ENCODE measurements at places on chromosomes 2 and 18.

GRCh38 chr18:62844850-62845643, 129.7 kb downstream of the PHLPP1 start:
- no peak for DNase-seq

DNA sequence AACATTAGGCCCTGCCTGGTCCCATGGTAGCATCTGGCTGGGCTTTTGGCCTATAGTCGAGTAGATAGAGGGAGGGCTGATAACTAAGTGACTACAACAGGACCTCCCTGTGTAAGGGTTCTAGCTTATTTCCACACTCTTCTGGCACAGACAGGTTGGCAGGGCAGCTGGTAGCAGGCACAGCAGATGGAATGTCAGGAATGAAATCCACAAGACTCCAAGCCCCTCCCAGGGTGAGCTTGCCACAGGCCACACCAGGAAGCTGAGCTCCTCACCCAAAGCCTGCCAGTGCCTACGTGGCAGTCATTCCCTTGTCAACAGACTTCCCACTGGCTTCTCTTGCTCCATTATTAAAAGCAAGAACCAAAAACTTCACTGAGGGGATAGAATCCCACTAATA, 20.7 kb upstream of the C1QL2 start:
- DNase-seq: no peak

DNA sequence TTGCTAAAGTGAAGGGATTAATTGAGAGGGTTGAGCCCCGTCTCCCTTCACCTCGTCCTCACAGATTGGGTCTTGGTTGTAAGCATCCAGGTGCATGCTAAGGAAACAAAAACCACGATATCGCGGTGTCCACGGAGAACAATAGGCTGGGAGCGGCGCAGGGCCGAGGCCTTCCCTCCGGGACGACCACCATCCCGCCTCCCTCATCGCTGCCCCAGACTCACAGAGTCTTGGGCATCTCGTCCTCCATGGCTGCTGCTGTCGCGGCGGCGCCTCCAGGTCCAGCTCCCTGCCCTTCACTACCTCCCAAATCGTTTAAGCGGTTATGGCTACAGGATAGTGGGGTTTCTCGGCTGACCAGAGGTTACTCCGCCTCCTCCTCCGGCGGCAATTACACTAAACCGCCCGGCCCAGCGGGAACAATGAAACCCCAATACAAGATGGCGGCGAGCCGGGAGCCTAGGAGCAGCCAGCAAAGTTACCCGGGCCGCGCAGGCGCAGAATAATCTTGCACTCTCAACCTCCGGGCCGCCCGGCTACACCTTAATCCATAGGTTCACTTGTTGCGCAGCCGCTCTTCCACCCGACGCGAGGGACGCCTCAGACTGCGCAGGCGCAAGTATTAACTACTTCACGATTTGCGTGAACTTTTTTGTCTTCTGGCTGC, at the start of gene TIA1:
TIA1 (minus strand) TSS at position 448 of the 667 bp plus-strand sequence; CDS start at position 250, 198 bp downstream.
- peak; percentile 99 for DNase-seq

DNA sequence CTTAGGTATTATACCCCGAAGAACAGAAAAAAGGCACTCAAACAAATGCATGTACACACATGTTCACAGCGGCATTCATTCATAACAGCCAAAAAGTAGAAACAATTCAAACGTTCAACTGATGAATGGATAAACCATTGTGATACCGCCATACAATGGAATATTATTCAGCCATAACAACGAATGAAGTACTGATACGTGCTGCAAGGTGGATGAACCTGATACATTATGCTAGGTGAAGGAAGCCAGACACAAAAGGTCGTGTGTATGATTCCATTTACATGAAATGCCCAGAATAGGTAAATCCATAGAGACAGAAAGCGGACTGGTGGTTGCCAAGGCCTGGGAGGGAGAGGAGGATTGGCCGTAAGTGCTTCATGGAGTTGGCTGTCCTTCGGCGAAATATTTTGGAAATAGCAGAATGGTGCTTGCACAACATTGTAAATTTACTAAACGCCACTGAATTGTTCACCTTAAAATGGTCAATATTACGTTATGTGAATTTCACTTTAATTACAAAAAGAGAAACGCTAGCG, 750 bp upstream of the RMP24 start:
- no peak for DNase-seq

- no peak for DNase-seq
These were observed 64.1 kb upstream of the MEIS1 start for GRCh38 chr2:66370824-66371223.

DNA sequence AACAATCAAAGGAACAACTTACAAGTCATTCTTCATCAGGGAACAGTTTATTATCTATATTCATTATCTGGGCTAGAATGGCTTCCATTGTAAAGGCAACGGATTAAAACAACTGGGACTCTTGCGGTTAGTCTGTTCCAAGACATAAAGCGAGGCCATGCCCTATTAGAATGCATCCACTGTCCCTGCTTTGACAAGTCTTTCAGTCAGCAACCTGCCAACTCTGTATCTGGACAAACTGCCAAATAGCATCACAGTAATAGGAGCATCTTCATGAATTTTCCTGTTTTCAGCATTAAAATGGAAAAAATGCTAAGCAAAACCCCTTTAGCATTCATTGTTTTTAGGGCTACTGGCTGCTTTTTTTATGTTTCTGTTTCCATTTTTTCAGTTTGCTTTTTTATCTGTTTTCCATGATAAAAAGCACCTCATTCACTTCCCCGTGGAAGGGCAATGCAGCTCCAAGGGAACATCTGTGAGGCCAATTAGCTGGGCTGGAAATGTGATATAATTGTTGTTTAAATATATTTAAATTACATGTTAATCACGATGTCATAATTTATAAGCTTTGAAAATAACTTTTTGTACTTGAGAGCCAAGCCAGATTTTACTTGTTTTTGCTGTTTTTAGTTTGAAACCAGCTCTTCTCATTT, 834.3 kb downstream of the CPS1 start:
- no peak for DNase-seq

GRCh38 chr2:99631700-99632099, 141.9 kb upstream of the REV1 start:
- DNase-seq: no peak

DNA sequence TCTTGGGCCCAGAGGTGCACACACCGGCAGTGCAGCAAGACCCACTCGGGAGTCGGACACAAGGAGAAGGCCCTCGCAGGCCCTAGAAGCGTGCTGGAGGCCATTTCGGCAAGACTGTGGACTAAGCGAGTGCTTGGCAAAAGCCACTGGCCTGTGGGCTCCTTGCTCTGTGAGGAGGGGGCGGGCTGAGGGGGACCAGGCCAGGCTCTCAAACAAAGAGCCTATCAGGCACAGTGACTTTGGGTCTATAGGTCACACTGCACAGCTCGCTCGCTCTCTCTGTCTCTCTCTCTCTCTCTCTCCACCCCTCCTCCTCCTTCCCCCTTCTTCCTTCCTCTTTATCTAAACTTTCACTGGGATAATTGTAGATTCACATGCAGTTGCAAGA, 23.6 kb upstream of the ZCCHC2 start:
- DNase-seq: no peak

DNA sequence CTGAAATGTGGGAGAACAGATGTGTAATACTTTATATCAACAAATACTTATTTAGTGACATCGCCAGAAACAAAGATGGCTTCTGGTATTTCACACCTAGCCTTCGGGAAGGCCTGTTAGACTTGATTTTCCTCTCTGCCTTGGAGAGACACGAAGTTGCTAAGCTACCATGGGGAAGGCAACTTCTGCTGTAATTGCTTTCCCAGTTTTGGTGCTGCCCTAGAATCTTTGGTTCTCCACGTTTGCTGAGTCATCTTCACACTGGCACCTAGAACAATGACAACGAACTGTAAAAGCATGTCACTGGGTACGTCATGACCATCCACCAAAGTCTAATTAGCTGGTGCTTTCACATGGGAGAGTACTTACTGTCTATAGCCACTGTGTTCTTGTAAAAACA, 58.7 kb upstream of the ACTR3 start:
- no peak for DNase-seq

- DNase-seq: no peak
These were observed 210.3 kb downstream of the TMX3 start for GRCh38 chr18:68504441-68505177.

- no peak for DNase-seq
These were observed 57.0 kb downstream of the FAM178B start for GRCh38 chr2:96929245-96929925.

GRCh38 chr2:68839260-68839833, 31.9 kb downstream of the BMP10 start:
- DNase-seq: peak; percentile 31

DNA sequence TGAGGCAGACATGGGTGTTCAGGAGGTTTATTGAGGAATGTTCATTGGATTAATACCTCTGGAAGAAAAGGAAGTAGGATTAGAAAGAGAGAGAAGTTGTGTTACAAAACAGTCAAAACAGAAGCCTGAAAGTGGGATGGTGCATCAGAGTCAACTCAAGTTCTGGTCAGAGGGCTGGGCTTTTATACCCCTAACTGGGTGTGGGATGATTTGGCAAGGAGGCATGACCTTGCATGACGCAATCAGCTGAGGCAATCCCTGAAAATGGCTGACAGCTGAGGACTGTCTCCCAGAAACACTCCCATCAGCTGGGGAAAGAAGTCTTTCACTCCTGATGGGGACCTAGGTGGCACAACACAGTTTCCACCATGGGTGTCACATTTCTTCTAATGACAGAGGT, 818.2 kb downstream of the SATB2 start:
- DNase-seq: no peak

DNA sequence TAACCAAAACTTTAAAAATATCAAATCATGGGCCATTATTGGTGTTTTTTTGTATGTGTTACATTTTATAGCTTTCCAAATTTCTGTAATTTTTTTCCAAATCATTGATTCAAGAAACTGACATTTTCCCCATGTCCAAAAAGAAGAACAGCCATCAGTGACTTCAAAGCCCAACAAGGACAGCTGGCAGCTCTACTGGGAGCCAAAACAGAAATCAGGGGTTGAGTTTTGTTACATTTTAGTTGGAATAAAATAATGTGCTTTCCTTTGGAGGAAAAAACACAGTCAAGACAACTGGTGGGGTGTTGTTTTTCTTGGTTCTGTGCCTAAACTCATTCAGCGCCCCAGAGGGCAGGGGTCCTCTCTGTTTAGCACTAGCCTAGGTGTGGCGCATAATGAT, 23.8 kb downstream of the AKAIN1 start:
- no peak for DNase-seq

DNA sequence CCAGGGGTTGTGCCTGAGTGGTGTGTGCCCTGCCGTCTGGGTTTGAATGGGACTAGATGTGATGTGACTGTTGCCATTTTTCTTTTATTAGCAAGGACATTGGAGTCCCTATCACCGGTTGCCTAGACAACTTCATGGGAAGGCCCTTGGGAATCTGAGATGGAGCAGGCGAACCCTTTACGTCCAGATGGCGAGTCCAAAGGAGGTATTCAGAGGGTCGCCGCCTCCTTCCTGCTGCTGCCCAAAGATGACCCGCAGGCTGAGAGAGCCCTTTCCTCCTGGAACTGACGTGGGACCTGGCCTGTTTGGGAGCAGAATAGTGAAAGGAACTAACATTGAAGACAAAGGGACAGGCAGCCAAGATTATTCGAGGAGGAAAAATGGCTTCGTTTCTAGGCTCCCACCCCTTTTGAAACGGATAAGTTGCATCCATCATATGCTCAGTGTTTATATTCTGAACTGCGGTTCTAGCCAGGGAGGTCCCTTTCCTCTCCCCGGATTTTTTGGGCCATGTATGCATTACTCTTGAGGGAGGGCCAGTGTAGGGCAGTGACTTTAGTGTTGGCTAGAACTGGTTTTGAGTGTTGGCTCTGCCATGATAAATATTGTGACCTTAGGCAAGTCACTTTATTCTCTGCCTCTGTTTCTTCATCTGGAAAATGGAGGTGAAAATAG, 673 bp downstream of the CENPO start:
- no peak for DNase-seq

GRCh38 chr2:230778350-230779063, 65.9 kb downstream of the CAB39 start:
- no peak for DNase-seq

DNA sequence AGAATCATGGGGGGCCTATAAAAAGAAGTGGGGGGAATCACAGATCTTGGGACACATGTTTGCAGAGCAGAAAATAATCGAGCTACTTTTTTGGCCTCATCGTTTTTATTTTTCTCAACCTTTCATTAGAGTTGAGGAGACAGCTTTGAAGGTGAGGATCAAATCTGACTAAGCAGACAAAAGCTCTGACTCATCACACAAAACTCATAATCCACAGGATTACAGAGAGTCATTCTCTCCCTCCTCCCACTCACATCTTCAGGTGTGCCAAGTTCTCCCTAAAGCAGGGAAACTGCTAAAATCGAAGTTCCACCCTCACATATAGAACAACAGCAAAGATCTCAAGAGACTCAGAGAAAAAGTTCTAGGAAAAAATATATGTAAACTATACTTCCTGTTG, 15.6 kb downstream of the BAZ2B start:
- DNase-seq: no peak

DNA sequence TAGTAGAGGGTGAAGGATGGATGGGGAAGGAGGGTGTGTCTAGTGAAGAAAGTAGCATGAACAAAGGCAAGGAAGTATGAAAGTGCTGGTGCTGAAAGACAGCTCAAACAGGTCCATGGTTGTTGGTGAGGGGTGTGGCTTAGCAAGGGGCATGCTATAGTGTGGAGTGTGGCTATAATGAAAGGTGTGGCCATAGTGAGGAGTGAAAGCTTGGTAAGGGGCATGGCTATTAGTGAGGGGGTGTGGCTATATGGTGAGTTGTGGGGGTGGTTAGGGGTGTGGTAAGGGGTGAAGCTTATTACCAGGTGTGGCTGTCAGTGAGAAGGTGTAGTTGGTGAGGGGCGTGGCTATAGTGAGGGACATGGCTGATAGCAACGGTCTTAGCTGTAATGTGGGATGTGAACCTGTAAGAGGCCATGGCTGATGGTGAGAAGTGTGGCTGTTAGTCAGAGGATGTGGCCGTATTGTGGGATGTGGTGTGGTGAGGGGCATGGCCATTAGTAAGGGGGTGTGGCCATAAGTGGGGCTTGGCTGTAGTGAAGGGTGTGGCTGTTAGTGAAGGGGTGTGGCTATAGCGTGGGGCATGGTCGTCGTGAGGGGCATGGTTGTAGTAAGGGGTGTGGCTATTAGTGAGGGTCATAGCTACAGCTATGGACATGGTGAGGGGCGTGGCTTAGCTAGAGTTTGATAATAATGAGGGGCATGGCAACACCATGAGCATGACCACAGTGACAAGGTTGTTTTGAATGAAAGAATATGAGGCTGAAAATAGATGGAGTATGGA, 549.6 kb downstream of the FBXO15 start:
- DNase-seq: no peak

DNA sequence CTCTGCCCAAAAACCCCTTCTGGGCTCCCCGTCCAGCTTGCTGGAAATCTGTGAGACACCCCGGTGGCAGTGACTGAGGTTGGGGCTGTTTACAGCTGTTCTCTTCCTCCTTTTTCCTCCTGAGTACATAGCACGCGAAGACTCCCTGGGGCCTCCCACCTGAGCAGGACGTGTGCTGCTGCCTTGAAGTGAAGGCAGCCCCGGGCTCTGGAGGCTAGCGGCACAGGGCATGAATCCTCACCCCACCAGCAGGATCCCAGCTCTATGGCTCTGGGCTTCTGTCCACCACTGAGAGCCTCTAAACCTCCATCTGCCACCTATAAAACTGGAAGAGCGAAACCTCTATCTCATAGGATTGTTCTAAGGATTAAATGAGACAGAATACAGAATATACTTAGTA, 182.5 kb downstream of the TMEM163 start:
- no peak for DNase-seq

GRCh38 chr2:175449616-175450015, 268.1 kb upstream of the ATP5MC3 start:
- DNase-seq: no peak

GRCh38 chr2:76039505-76039904, 328.8 kb upstream of the GCFC2 start:
- DNase-seq: no peak

All from CD4-positive, alpha-beta T cell (primary cell).